ENCODE measurements at places on chromosomes 13 and 19. TPM values are rescaled to one million over a fixed set of nuclear protein-coding genes. Genes with fewer than 3 reads are reported as not detected.

- no peak for DNase-seq
These were observed 30.2 kb downstream of the TMED1 start for GRCh38 chr19:10805758-10806247.

The ODAD3 gene
- 0.56 TPM for polyA plus RNA-seq

GRCh38 chr19:44741841-44742329 lies 6.6 kb upstream of the BCL3 start:
- no peak for DNase-seq

GRCh38 chr19:45179072-45179891 lies 698 bp downstream of the BLOC1S3 start:
- DNase-seq: no peak

DNA sequence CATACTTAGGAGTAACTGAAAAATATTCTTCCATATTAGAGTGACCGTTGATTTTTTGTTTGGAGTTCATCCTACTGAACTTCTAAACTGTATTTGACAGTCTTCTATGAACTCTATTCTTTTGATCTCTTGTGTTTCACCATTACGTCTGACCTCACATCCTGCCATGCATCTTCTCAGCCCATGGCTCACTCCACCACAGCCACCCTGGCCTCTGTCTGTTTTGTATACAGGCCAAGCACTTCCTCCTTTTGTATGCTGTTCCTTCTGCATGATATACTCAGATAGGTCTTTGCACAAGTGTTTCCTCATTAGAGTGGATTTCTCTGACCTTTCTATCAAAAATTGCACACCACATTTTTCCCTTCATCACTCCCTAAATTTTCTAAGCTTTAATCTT lies 119.9 kb downstream of the MAB21L1 start:
- DNase-seq: no peak

GRCh38 chr13:34507630-34508029 lies 434.4 kb upstream of the NBEA start:
- DNase-seq: no peak

The CAMSAP3 gene
- 27.7 TPM for polyA plus RNA-seq

The ZNF382 gene
- polyA plus RNA-seq: 8.6 TPM

- DNase-seq: no peak
These were observed 8.2 kb downstream of the HOOK2 start for GRCh38 chr19:12767150-12767549.

GRCh38 chr19:17220207-17220758 lies 5.1 kb downstream of the USE1 start:
- no peak for DNase-seq

GRCh38 chr19:42255766-42256745 lies 1.1 kb upstream of the ERF start:
- no peak for DNase-seq

- DNase-seq: no peak
These were observed 18.3 kb upstream of the ZNRF4 start for GRCh38 chr19:5436948-5437306.

The GRIN2D gene
- 0.66 TPM for polyA plus RNA-seq

The PLPPR3 gene
- 18.9 TPM for polyA plus RNA-seq

GRCh38 chr13:26977541-26977940 lies 194.1 kb downstream of the USP12 start:
- DNase-seq: no peak

DNA sequence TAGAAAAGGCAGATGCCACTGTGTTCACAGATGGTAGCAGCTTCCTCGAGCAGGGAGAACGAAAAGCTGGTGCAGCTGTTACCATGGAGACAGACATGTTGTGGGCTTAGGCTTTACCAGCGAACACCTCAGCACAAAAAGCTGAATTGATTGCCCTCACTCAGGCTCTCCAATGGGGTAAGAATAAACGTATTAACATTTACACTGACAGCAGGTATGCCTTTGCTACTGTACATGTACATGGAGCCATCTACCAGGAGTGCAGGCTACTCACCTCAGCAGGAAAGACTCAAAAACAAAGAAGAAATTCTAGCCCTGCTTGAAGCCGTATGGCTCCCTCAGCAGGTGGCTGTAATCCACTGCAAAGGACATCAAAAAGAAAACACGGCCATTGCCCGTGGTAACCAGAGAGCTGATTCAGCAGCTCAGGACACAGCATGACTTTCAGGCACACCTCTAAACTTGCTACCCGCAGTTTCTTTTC lies 197.7 kb downstream of the ZNF737 start:
- DNase-seq: peak; percentile 62

GRCh38 chr19:49954933-49955332 lies 6.0 kb downstream of the SIGLEC11 start:
- no peak for DNase-seq

The NKG7 gene
- polyA plus RNA-seq: 3.4 TPM

GRCh38 chr19:1082165-1082927 lies 12.8 kb downstream of the POLR2E start:
- DNase-seq: no peak

DNA sequence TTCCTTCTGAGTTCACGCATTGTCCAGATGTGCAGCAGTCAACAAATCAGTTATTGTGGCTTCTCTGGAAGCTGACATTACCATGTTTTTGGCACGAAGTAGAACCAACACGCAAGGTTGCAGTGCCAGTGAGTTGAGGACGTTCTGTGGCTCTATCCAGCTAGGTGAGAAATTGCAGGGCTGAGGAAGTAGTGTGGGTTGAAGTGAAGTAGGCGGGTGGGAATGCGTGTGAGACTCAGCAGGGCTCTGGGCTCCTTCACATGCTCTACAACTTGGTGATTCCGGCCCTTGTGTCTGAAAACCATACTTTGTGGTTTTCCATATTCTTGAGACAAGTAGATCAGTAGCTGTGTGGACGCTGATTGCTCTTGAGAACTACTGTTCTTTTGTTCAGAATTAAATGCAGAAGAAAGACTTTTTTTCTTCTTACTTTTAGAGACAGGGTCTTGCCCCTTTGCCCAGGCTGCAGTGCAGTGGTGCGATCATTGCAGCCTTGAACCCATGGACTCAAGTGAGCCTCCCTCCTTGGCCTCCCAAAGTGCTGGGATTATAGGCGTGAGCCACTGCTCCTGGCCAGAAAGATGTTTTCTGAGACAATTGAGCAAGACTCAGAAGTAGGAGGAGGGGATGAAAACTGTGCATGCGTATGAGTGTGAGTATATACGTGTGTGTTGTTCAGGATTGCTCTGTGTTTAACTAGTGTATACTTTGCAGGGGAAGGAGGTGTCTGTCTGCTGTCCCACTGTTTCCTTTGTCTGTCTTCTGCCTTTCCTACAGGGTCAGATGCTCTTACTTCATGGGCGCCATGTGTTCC lies 46.2 kb downstream of the GATAD2A start:
- DNase-seq: no peak

- DNase-seq: no peak
These were observed 3.4 kb downstream of the RFX1 start for GRCh38 chr19:14002571-14003250.

- DNase-seq: no peak
These were observed 268.2 kb downstream of the SHISA2 start for GRCh38 chr13:25783601-25784024.

DNA sequence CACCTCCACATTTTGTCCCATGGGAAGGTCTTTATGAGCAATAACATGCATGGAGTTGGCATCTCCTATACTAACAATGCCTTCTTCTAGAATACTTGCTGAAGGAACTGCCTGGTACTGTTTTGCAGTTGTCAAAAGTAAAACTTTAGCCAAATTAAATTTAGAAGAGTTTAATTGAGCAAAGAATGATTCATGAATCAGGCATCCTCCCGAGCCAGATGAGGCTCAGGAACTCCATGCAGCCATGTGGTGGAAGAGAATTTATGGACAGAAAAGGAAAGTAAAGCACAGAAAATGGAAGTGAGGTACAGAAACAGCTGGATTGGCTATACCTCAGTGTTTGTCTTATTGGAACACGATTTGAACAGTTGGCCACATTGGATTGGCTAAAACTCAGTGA lies 1081.9 kb downstream of the SLITRK1 start:
- DNase-seq: no peak

GRCh38 chr19:1503089-1503924 lies 9.5 kb downstream of the ADAMTSL5 start:
- no peak for DNase-seq

The C19orf85 gene
- polyA plus RNA-seq: not detected

GRCh38 chr19:4803736-4804695 lies 12.5 kb downstream of the FEM1A start:
- no peak for DNase-seq

GRCh38 chr19:33502521-33502920 lies 19.1 kb downstream of the PEPD start:
- DNase-seq: no peak

The KCTD4 gene
- polyA plus RNA-seq: 1.0 TPM

GRCh38 chr13:27595055-27595811 lies 25.1 kb downstream of the LNX2 start:
- no peak for DNase-seq

The ZFR2 gene
- polyA plus RNA-seq: 1.5 TPM

- no peak for DNase-seq
These were observed 26.4 kb downstream of the BORA start for GRCh38 chr13:72754111-72754510.

The MADCAM1 gene
- 5.8 TPM for polyA plus RNA-seq

The LGALS13 gene
- not detected for polyA plus RNA-seq

DNA sequence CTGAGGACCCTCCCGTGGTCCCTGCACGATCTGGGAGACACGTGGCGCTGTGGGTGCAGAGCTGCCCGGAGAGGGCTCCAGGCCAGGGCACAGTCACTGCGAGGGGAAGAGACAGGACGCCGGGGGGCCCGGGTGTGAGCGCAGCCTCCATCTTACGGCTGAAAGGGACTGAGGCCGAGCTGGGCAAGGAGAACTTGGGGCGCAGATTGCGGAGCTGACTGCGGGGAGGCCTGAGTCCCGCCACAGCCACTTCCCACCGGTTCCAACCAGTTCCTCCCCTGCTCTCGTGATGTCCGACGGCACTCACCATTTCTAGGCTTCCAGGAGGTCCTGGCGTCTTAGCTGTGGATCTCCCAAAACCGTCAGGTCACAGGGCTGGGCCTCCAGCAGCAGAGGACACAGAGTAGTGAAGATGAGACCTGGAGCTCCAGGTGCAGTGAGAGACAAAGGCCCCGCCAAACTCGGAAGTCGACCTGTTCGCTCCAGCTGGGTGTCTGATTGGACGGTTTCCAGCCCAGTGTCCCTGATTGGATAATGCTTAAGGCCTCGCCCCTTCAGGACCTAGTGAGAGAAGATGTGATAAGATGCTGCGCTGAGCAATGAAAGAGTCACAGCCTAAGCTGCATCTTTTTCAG lies 4.8 kb upstream of the ZNF253 start:
- peak; percentile 58 for DNase-seq

- no peak for DNase-seq
These were observed 117.3 kb downstream of the ZDHHC20 start for GRCh38 chr13:21341637-21342422.

- no peak for DNase-seq
These were observed 33.1 kb downstream of the MYO16 start for GRCh38 chr13:108662528-108662927.

GRCh38 chr19:30430206-30430734 lies 58.1 kb downstream of the ZNF536 start:
- DNase-seq: no peak

- DNase-seq: no peak
These were observed 8.9 kb upstream of the CCDC9 start for GRCh38 chr19:47247308-47247990.

GRCh38 chr13:74221752-74222151 lies 87.5 kb upstream of the KLF12 start:
- DNase-seq: no peak

DNA sequence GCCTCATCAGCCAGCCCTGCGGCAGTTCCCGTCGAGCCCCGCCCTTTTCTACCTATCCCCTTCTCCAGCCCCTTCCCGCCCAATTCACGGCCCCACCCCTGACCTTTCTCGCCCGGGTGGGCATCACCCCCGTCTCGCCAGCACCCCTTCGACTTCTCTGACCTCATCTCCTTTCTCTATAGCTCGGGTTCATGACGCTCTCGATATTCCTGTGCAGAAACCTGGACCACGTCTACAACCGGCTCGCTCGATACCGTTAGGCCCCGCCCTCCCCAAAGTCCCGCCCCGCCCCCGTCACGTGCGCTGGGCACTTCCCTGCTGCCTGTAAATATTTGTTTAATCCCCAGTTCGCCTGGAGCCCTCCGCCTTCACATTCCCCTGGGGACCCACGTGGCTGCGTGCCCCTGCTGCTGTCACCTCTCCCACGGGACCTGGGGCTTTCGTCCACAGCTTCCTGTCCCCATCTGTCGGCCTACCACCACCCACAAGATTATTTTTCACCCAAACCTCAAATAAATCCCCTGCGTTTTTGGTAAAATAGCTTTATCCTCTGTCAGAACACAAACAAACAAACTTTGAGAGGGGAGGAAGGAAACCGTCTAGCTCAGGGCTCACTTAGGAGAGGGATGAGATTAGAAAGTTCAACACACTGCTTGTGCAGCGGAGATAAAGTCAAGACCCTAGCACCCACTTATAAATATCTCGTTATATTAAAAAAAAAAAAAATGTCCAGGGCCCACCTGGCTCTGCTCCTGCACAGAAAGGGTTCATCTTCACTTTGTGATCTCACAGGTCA lies 5.1 kb downstream of the CD37 start:
- DNase-seq: no peak

DNA sequence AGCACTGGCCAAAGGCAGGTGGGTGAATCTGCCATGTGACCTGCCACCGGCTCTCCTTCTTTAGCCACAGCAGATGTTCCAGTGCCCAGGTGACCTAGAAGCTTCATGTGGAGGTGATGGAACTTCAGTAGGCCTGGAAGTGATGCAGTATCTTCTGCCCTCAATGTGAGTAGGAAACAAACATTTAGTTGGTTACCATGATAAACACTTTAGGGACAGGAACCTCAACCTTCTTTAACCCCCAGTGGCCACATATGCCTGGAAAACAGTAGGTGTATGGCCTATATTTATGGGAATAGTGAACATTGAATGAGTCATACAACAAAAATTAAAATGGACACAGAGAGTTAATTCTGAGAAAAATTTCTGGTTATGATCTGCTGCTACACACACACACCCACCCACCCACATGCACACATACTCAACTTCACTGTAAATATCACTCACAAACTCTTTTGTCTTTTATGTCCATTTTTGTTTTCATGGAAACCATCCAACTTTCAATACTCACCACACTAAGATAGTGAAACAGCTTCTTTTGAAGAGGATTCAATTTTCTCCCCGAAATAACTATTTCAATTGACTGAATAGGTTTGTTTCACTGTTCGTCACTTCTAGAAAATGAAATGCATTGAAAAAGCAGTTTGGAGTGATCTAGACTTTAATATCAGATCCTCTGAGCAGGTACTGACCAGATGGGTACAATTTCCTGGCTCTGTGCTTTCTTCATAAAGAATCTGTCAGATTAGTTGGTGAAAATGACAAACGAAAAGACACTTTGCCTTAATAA lies 97.3 kb downstream of the STARD13 start:
- DNase-seq: no peak

- DNase-seq: no peak
These were observed 133.4 kb upstream of the NBEA start for GRCh38 chr13:34808649-34809048.

The CBY2 gene
- 0.46 TPM for polyA plus RNA-seq

- DNase-seq: no peak
These were observed 80.5 kb upstream of the MBNL2 start for GRCh38 chr13:97141564-97142005.

DNA sequence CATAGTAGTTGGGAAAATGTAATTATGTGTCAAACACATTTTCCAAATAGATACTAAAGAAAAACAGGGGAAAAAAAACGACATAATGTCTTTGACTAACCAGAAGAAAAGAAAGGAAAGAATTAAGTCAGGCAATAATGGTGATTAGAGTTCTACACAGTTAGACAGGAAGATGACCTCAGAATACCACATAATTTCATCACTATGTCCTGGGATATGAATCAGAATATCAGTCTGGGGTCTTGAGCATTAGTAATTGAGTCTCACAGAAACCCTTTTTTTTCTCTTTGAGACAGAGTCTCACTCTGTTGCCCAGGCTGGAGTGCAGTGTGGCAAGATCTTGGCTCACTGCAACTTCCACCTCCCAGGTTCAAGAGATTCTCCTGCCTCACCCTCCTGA lies 503.4 kb downstream of the SLITRK1 start:
- no peak for DNase-seq

The KCNC3 gene
- polyA plus RNA-seq: 30.1 TPM

Measured in left renal pelvis (tissue), 4 donors.